ENCODE measurements at places on chromosomes 5 and 9.

DNA sequence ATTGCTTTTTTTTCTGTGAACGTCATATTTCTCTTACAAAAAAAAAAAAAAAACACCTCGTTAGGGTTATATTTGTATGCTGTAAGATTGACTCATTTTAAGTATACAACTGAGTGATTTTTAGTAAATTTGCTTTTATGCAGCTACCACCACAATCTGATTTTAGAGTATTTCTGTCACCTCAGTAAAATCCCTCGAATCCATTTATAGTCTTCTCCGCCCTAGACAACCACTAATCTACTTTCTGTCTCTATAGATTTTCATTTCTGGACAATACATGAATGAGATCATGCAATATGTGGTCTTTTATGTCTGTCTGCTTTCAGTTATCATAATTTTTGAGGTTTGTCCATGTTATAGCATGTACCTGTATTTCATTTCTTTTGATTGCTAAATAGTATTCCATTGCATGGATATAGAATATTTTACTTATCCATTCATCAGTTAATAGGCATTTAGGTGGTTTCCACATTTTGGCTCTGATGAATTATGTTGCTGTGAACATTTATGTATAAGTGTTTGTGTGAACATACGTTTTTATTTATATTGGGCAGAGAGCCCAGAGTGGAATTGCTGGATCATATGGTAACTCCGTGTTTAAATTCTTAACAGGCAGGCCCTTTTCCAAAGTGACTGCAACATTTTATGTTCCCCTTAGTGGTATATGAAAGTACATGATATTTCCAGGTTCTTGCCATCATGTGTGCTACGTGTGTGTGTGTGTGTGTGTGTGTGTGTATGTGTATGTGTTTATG lies 171.4 kb downstream of the SGCD start:
- DNase-seq: no peak

DNA sequence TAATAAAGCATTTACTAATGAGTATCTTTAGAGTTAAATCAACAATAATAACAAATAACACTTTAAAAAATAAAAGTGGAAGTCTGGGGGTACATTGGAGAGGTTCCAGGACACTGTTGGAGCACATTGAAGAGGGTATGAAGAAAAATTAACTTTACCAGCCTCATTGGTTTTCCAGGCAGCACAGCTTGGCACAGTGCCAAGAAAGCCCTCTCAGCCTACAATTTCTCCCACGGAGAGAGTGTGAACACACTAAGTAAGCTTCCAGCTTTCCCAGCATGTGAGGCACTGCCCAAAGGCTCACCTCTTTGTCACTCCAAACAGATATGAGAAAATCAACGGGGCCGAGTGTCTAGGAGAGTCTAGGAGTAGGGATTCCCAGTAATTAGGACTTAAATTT lies 1912.8 kb upstream of the NUDT12 start:
- no peak for DNase-seq

- no peak for DNase-seq
These were observed 26.6 kb downstream of the RUSC2 start for GRCh38 chr9:35516479-35516878.

DNA sequence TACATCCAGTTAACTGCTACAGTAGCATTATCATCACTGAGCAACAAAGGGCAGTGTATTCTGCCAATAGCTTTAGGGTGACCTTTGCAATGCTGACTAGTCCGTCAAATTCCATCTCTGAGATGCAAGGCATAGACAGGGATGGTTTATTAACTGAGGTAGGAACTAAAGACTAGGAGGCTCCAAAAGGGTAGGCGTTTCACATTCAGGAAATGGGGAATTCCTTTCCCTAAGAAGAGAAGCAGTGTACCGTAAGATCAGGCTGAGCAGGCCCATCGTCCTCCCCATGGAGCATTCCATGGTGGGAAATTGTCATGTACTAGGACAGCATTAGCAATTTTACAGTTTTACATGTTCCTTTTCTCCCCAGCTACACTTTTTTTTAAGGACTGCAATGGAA lies 157.7 kb downstream of the BNC2 start:
- DNase-seq: no peak

- no peak for DNase-seq
These were observed 387.5 kb downstream of the CDH12 start for GRCh38 chr5:22465616-22466015.

GRCh38 chr9:105066275-105066865 lies 138.4 kb upstream of the ABCA1 start:
- DNase-seq: no peak

GRCh38 chr5:76542887-76543690 lies 80.1 kb downstream of the F2RL2 start:
- no peak for DNase-seq

GRCh38 chr5:21594566-21594965 lies 1258.6 kb downstream of the CDH12 start:
- no peak for DNase-seq

DNA sequence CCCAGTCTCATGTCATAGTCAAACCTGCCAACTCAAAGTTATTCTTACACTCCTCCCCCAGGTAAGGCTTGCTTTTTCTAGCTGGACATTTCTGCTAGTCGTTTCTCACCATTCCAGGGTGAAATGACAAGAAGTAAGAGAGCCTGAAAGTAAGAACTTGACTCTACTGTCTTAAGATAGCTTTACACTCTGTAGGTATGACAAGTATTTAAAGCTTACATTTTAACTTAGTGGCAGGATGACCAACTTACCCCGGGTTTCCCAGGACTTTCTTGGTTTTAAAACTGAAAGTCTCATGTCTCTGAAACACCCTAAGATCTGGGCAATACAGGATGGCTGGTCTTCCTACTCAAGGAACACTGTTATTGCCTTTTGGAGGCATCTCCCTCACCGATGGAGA lies 67.5 kb upstream of the PIK3R1 start:
- no peak for DNase-seq

- DNase-seq: no peak
These were observed 308.1 kb upstream of the GRAMD2B start for GRCh38 chr5:126115059-126115629.

DNA sequence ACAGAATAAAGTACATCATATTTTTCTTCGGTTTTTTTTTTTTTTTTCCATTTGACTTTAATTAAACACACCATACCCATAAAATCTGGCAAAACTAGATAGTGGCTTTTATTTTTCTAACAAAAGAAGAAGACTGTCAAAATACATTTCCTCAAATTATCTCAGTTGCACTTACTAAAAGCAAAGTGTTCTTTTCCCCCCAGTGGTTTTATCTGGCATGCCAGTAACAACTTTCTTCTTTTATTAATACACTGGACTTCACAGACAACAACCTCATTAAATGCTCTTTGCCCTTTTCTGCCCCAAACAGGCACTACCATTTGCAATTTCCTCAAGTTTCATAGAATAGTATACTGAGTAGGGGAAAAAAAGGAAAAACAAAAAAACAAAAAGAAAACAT lies 1792.3 kb downstream of the EFNA5 start:
- no peak for DNase-seq

- DNase-seq: no peak
These were observed 26.5 kb downstream of the FGF1 start for GRCh38 chr5:142659405-142659804.

DNA sequence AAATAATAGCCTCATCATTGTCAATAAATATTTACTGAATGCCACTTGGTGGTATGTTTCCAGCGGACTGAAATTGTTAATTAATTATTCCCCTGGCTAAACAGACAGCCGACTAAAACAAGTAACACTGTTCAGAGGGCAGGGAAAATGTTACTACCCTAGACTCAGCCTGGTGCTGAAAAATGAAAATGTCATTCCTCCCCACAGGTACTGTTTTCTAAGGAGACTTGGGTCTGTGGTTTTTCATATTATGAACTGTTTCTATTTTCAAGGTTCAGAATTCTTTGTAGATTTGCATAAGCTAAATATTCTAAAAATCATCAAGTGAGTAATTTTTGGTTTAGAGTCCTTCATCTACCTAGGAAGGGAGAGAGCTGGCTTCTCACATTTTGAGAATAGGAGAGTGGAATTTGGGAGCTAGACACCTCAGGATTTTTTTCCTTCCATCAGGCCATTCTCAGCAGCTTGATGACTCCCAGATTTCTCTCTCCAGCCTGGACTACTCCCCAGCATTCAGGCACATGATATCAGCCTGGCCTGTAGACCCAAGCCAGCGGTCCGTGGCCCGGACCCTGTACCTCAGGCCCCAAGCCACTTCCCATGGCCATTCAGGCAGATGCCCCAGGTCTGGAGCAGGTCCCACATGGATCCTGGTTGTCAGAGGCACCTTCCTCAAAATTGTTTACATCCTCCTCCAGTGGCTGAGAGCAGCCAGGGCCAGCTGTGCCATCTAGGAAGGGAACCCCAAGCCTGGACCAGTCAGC lies 24.4 kb downstream of the BHMT start:
- DNase-seq: no peak

DNA sequence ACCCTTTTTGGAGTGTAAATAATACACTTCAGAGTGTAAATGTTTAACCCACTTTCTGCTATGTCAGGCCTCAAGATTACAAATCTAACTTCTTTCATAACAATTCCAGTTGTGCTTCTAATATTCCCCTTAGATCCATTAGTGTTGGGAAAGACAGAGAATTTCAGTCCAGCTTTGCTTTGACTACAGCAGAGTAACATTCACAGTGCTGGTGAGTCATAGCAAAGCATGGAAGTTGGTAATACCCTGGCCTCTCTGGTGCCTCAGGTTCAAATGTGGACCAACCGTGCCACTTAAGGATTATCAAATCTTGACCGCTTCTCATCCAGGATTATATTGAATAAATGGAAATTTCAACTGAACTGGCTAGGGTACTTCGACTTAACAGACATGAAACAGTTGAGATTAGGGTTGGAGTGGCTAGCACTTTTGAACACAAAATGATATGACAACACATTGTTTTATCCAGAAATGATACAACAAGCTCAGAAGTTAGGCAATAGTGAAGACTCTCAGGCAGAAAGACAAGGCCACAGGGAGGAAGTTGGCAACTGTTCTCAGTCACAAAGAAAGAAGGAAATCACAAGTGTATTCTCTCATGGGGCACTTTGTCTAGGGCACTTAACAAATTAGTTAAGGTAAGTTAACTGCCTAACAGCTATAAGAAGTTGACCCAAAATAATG lies 24.4 kb upstream of the RASA1 start:
- DNase-seq: no peak

- DNase-seq: no peak
These were observed 255.5 kb downstream of the KIAA0825 start for GRCh38 chr5:94362857-94363256.

DNA sequence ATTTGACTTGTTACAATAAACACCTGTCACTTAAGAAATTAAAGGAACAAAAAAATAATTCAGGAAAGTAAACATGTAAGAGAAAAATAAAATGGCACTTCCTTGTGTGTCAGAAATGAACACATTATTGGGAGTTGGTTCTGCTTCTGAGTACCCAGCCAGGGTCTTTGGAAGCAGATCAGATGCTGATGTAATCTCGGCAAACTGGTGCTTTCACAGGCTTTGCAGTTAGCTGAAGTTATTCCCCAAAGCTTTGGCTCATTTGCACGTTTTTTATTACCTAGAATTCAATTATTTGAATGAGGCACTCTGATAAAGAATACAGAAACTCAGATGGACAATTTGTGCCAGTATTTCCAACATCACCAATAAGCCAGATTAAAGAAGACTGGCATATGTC lies 10.9 kb downstream of the CDH18 start:
- no peak for DNase-seq

GRCh38 chr9:118236625-118237024 lies 532.4 kb downstream of the TLR4 start:
- no peak for DNase-seq

DNA sequence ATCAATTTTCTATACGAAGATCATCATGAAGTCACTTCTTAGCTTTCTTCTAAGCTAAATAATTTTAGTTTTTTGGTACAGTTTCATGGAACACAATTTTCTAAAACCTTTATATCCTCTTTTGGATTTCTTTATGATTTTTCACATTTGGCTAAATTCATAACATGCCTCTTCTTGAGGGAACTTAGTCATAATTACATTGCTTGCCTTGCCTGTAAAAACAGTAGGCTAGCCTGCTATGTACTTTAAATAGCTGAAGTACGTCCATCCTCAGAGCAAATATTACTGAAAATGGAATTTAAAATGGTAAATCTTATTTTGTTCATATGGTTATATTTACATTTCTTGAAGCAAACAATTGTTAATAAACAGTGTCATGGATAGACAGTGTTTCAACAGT lies 225.0 kb downstream of the VPS13A start:
- DNase-seq: no peak

- DNase-seq: no peak
These were observed 18.1 kb downstream of the VAV2 start for GRCh38 chr9:133973791-133974630.

DNA sequence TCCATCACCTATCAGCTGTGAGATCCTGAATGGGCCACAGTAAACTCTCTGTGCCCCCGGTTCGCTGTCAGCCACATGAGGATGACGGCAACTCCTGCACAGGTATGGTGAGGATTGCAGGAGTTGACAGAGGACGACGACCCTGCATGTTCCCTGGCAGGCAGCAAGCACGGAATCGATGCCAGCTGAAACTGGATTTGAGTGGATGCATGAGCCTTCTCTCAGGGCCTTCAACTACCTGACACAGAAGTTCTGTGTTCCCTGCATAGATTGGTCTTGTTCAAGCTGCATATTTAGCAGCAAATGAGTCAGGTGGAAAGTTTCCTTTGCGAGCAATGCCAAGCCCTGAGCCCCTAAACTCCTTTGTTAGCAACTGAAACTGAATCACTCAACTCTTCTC lies 69.6 kb upstream of the PTCH1 start:
- no peak for DNase-seq

All from right renal pelvis (tissue), 4 donors.